ENCODE measurements at places on chromosomes 6 and 20.

- no peak for DNase-seq
Measured at GRCh38 chr6:168051648-168052047, 27.4 kb downstream of the FRMD1 start.

GRCh38 chr20:10898552-10898951 lies 224.8 kb upstream of the JAG1 start:
- no peak for DNase-seq

GRCh38 chr6:46476301-46476700 lies 14.9 kb downstream of the RCAN2 start:
- DNase-seq: no peak

- DNase-seq: no peak
Measured at GRCh38 chr20:48195121-48195870, 410.0 kb upstream of the SULF2 start.

- no peak for DNase-seq
Measured at GRCh38 chr6:10529231-10529801, 8.2 kb downstream of the GCNT2 start.

- DNase-seq: no peak
Measured at GRCh38 chr6:37134396-37135191, 35.4 kb upstream of the PIM1 start.

DNA sequence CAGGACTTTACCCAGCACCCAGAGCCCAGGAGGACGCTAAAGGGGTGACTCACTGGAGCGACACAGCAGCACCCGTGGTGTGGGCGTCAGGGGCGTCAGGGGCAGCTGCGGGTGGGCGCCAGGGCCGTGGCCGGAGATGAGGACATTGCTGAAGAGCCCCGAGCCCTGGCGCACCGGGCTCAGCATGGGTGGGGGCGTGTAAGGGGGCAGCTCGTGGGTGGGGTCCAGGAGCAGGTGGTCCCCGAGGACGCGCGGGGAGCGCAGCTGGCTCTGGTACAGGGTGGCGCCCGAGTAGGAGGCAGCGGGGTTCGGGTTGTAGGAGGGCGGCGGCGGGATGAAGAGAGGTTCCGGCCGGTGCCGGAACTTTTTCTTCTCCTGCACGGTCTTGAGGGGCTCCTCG lies 41.6 kb upstream of the MRPS10 start:
- no peak for DNase-seq

DNA sequence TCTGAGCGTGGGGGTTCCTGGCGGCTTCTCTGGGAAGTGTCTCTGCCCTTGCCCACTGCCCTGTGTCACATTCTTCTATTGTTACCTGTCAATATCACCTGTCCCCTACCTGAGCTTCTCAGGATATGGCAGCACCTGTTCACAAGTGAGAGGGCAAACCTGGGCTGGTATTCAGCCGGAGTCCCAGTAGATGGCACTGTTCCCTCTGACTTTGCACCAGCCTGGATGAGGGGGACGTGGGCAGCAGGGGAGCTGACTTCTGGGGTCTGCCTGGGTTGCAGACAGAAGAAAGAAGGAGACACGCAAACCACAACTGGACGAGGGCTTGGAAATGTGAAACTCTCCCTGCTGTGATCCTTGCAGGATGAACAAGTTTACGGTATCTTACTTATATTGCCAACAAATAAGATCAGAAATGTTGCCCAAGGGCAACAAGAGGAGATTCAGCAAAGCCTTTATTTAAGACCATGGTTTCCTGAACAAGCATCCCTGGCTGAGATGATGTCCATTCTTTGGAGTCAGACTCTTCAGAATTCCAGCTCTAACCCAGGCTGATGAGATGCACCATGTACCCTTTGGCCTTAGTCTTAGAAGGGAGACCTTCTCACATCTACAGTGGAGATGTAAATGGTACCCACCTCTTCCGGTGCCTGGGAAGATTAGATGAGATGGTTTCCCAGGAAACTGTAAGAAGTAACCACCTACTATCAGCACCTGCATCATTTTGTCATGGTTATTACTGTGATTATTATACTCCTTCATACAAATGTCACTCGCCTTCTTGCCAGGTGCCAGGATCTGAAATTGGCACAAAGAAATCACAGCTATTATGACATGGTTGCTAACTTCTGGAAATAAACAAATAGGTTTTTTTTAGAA lies 400.0 kb upstream of the CDH4 start:
- DNase-seq: no peak

DNA sequence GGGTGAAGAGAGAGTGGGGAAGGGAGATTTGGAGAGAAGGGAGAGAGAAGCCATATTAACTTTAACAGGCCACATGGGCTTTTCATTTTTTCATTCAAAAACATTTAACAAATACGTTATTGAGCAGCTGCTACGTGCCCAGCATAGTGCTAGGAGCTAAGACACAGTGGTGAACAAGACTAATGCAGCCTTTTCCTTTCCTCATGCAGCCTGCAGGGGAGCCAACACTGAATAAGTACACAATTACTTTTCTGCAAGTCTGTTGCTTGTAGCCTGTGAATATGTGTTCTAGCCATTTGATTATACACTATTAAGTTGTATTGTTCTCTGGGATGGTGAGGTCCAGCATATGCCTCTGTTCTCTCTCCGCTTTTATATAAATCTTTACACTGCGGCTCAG lies 1.9 kb upstream of the BLOC1S5 start:
- DNase-seq: no peak

DNA sequence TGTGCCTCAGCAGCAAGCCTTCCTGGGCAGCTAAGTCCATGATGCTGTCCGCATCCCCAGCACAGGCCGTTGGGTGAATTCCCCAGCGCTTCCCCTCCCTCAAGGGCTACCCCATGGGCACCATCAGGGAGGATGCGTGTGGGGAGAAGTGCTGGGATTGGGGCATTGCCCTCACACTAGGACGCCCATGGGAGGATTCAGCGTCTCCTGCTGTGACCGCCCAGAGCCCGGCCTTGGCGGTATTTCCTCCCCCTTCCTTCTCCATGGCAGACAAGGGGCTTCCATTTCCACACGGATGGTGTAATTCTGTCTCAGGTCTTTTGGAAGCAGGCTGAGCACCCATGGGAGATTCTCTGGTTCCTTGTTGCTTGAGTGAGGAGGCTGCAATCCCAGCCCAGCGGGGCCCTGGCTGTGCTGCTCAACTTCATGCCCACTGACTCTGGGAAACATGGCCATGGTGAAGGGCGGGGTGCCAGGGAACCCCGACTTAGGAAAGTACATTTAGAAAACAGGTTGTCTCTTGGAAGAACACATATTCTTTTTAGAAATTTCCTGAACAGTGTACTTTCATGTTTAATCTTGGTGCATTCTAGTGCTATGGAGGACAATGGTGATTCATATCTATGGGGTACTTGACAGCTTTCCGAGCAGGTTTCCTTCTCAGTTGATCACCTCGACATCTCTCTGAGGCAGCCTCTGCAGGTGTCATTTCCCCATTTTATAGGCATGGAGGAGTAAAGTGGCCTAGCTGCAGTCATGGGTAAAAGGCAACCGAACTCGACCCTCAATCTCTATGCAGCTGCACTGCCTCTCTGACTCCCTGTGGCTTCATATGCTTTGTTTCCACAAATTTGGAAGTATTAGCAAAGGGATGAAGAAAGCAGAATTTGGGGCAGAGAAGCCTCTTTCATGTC lies 178.2 kb upstream of the CST7 start:
- DNase-seq: no peak

GRCh38 chr6:123316733-123317323 lies 319.9 kb downstream of the TRDN start:
- no peak for DNase-seq

- no peak for DNase-seq
Measured at GRCh38 chr6:44696686-44697085, 309.2 kb downstream of the CDC5L start.

GRCh38 chr20:50663095-50663821 lies 28.1 kb downstream of the RIPOR3 start:
- DNase-seq: no peak

- no peak for DNase-seq
Measured at GRCh38 chr20:54134445-54135220, 39.2 kb downstream of the CYP24A1 start.

All from stimulated activated CD4-positive, alpha-beta T cell treated with anti-CD3 and anti-CD28 coated beads, Interleukin-1b, Interleukin-23, amount 100 ng/mL, for 1 hour (primary cell).